NCI-H1694 treated with DMSO at 0.1 percent for 48 hours (cell line): ENCODE measurements at places on chromosomes 5 and 9.

DNA sequence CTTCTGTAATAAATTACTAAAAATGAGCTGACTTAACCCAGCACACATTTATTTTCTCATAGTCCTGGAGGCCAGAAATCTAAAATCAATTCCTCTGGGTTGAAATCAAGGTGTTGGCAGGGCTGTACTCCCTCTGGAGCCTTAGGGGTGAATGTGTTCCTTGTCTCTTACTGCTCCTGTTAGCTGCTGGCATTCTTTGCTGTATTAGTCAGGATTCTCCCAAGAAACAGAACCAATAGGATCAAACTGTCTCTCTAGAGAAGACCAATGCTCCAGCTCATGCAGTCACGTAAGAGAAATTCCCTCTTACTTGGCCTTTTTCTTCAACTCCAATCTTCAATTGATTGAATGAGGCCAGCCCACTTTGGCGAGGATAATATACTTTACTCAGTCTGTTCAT is 15.3 kb upstream of the CD180 start:
- no peak for DNase-seq

- DNase-seq, result no peak
Measured at GRCh38 chr9:35436933-35437332, 53.0 kb upstream of the RUSC2 start.

DNA sequence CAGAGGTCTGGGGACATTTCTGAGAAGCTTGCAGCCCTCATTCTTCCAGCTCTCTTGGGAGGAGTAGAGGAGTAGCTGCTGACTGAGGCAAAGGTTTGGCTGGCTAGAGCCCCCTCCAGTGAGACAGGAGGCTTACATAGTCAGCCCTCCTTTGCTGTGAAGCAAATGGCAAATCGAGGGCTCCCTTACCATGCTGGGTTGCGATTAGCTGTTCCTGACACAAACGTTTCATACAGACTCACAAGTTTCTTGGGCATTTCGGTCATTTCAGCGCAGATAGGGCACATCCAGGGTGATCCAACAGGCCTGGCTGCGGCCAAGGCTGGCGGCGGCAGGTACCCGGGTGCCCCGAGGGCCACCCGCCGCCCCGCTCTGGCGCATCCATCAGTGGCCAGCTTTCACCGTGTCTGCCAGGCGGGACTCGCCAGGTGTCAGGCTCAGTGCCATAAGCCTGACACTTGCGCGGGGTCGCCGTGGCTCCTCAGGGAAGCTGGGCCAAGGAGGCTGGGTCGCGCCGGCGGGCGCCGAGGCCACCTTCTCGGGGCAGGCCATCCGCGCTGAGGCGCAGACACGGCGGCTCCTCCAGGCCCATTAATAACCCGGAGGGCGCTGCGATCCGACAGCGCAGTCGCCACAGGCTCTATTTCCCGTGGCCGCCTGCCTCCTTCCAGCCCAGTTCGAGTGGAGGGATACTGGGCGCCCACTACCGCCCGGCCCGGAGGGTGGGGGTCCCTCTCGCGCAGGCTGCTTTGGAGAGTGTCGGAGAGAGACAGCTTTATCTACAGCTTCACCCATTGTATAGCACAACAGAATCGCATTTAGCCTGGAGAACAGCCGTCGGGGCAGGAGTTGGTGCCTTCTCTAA is 9.1 kb downstream of the PRDM6 start:
- no peak for DNase-seq

DNA sequence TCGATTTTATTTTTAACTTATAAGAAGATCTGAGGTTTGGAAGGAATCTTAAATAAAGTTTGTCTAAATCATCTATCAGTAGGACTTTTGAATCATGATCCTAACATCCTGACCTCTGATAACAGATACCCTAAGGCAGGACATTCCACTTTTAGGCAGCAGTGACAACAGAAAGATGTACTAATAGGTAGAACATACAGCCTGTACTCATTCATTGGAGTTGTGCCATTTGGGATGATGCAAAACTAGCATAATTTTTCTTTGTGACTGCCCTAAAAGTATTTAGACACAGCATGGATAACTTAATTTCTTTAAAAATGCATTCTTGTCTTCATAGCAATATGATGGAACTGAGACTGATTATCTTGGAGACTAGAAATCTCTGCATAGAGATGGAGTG is 39.7 kb downstream of the CDC42SE2 start:
- no peak for DNase-seq

- no peak for DNase-seq
Measured at GRCh38 chr9:113511856-113512761, 48.6 kb downstream of the RGS3 start.

- DNase-seq, result no peak
Measured at GRCh38 chr9:21770871-21771560, 31.4 kb upstream of the MTAP start.

GRCh38 chr5:34519489-34520220 is 136.5 kb upstream of the RAI14 start:
- DNase-seq, result no peak

GRCh38 chr5:102545175-102545574 is 46.4 kb upstream of the SLCO6A1 start:
- no peak for DNase-seq

DNA sequence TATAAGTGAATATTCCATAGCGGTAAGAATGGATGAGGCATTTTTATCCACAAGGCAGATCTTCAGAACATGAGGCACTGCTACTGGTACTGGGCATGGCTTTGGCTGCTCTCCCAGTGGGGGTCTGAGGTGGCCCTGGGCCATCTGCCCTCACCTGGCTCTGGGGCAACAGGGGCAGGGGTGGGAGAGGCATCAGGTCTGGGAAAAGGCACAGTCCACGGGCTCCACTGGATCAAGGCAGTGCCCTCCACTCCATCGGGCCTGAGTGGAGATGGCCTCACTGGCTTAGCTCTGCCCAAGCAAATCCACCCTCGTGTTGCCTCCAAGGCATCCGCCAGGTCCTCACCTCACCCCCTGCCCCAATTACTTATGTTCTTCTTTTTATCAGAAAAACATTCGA is 10.9 kb upstream of the NKD2 start:
- DNase-seq, result no peak

DNA sequence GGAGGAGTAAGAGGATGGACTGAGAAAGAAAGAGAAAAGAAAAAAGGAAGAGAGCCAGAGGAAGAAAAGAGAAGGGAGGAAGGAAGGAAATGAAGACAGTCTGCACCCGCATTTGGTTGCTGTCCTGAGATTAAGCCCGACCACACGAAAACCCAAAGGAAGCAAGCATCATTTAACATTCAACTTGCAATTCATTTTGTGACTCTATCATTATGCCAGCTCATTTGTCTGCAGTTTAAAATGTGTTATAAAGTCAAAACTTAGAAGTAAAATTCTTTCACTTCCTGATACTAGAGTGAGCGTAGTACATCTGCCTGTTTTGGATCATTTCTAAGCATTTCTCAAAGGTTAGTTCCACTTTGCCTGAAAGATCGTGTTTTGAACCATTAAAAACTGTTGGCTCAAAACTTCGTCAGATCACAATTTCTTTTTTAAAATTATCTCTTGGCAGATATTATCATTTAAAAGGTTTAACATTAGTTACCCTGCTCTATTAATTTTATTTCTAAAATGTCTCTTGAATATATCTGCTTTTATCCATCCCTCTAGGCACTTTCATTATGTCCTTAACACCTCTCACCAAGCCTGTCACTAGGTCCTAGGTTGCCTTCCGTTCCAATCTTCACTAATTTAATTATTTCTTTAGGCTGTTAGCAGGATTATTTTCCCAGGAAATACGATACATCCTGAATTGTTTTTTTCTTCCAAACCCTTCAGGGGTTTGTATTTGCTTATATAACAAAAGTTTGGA is 240.9 kb downstream of the TLE4 start:
- no peak for DNase-seq

DNA sequence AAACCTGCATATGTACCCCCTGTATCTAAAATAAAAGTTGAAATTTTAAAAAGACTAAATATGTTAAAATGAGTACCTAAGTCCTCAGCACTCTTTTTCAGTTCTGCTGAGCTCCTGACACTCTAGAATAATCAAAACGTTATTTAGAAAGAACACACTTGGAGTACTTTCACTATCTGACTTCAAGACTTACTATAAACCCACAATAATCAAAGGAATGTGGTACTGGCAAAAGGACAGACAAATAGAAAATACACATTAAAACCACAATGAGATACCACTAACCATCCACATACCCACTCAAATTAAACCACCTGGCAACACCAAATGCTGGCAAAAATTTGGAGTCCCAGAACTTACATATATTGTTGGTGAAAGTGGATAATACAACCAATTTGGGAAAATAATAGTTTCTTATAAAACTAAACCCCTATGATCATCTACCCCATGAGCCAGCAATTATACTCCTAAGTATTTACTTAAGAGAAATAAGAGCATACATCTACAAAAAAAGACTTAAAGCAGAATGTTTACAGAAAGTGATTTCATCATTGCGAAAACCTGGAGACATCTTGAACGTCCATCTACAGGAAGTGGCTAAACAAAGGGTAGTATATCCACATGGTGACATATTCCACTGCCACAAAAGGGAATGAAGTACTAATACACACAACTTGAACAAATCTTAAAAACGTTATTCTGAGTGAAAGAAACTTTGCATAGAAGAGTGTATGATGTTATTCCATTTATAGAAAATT is 12.8 kb upstream of the PRSS3 start:
- no peak for DNase-seq
